ENCODE measurements at places on chromosomes 2 and 18. TPM values are rescaled to one million over a fixed set of nuclear protein-coding genes. Genes with fewer than 3 reads are reported as not detected.

DNA sequence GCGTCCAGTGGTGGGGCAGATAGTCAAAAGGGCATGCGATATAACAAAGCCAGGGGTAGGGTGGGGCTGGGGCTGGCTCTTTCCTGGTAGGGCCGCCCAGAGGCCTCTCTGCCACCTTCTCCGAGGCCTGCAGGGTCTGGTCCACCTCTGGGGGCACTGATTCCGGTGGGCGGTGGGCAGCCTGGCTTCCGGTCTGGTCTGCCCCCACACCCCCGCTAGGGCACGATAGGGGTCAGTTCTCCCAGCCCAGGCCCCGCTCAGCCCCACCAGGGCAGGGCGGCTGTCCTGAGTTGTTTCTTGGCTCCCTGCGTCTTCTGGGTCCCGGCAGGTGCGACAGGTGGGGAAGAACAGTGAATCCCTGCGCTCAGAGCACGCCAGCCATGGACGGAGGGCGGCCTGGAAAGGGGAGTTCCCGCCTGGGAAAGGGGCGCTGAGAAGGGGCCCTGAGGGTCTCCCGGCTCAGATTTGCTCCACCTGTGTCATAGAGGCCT is 707 bp upstream of the ERFE start:
- DNase-seq, result no peak
- H3K4me3 ChIP-seq, result peak overlapping the region; percentile 43
- peaks cover 7% of the 10 kb centered on the region for H3K4me1 ChIP-seq
- H3K27ac ChIP-seq, result no peak overlapping the region
- H3K36me3 ChIP-seq, result no peaks in the 10 kb centered on the region
- H3K27me3 ChIP-seq, result no peaks in the 10 kb centered on the region

DNA sequence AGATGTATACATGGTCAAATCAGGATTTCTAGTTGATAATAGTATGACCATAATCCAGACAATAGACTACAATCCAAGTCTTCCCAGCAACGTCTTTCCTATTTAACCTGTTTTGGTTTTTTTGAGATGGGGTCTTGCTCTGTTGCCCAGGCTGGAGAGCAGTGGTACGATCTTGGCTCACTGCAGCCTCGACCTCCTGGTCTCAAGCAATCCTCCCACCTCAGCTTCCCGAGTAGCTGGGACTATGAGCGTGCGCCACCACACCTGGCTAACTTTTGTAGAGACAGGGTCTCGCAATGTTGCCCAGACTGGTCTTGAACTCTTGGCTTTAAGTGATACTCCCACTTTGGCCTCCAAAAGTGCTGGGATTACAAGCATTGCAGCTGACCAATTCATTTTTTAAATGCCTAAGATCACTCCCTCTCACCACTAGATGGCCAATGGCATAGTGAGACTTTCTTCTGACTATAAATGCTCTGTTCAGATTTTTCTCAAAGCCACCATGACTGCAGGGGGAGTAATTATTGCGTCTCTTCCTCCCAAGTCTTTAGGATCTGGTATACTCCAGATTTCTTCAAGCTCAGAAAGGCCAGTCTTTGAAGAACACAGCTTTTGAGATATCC is 47.6 kb downstream of the HNRNPLL start:
- H3K4me1 ChIP-seq, result no peaks in the 10 kb centered on the region
- H3K4me3 ChIP-seq, result no peak overlapping the region
- no peak for DNase-seq

DNA sequence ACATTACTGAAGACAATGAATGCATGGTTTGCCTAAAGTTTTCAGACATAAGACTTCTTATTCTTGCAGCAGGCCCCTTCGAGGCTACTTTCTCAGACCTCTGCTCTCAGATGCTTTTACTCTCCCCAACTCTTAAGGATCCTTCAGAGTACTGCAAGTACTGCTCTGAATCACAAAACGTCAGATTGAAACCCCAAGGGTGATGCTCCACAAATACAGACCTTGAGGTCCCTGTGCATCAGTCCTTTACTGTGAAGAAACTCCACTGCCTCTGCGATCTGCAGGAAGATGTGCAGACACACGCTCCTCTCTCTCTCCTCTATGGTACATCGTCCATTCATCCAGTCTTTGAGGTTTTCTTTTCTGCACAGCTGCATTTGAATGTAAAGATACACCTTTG is 52.8 kb downstream of the EIF2AK3 start:
- H3K4me1 ChIP-seq, result no peaks in the 10 kb centered on the region
- H3K4me3 ChIP-seq, result no peak overlapping the region
- H3K27ac ChIP-seq, result no peak overlapping the region
- no peak for DNase-seq
- H3K36me3 ChIP-seq, result peaks cover 15% of the 10 kb centered on the region
- H3K27me3 ChIP-seq, result no peaks in the 10 kb centered on the region

- peak overlapping the region; percentile 36 for H3K4me3 ChIP-seq
- H3K27me3 ChIP-seq, result peaks cover 35% of the 10 kb centered on the region
- DNase-seq, result peak; percentile 85
- peaks cover 16% of the 10 kb centered on the region for H3K36me3 ChIP-seq
- H3K27ac ChIP-seq, result peak overlapping the region; percentile 46
- peaks cover 38% of the 10 kb centered on the region for H3K4me1 ChIP-seq
These were observed 42.1 kb downstream of the BMP10 start for GRCh38 chr2:68828887-68829708.

GRCh38 chr2:175579646-175580045 is 398.1 kb upstream of the ATP5MC3 start:
- no peaks in the 10 kb centered on the region for H3K36me3 ChIP-seq
- H3K27ac ChIP-seq, result no peak overlapping the region
- no peaks in the 10 kb centered on the region for H3K4me1 ChIP-seq
- DNase-seq, result no peak

- no peaks in the 10 kb centered on the region for H3K4me1 ChIP-seq
- H3K36me3 ChIP-seq, result no peaks in the 10 kb centered on the region
- H3K27me3 ChIP-seq, result peaks cover 36% of the 10 kb centered on the region
- H3K27ac ChIP-seq, result no peak overlapping the region
- no peak for DNase-seq
These were observed 11.3 kb downstream of the MC5R start for GRCh38 chr18:13835202-13835601.

- H3K27ac ChIP-seq, result no peak overlapping the region
- no peaks in the 10 kb centered on the region for H3K36me3 ChIP-seq
- no peak overlapping the region for H3K4me3 ChIP-seq
- H3K27me3 ChIP-seq, result peaks cover 73% of the 10 kb centered on the region
- DNase-seq, result no peak
These were observed 27.3 kb downstream of the DCDC2C start for GRCh38 chr2:3730646-3731045.

GRCh38 chr2:97739893-97740245 is 26.5 kb downstream of the ZAP70 start:
- DNase-seq, result no peak
- no peaks in the 10 kb centered on the region for H3K4me1 ChIP-seq
- H3K27ac ChIP-seq, result no peak overlapping the region
- no peak overlapping the region for H3K4me3 ChIP-seq
- no peaks in the 10 kb centered on the region for H3K36me3 ChIP-seq

DNA sequence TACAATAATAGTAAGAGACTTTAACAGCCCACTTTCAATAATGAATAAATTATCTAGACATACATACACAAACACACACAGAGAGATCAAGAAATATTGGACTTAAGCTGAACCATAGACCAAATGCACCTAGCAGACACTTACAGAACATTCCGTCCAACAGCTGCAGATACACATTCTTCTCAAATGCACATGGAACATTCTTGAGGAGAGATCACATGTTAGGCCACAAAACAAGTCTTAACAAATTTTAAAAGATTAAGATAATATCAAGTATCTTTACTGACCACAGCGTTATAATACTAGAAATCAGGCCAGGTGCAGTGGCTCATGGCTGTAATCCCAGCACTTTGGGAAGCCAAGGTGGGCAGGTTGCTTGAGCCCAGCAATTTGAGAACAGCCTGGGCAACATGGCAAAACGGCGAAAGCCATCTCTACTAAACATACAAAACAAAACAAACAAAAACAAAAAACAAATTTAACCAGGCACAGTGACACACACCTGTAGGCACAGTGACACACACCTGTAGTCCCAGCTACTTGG is 7.4 kb downstream of the CERKL start:
- no peaks in the 10 kb centered on the region for H3K36me3 ChIP-seq
- no peak overlapping the region for H3K27ac ChIP-seq
- H3K4me1 ChIP-seq, result peaks cover 8% of the 10 kb centered on the region
- no peak overlapping the region for H3K4me3 ChIP-seq
- H3K27me3 ChIP-seq, result no peaks in the 10 kb centered on the region
- DNase-seq, result no peak

DNA sequence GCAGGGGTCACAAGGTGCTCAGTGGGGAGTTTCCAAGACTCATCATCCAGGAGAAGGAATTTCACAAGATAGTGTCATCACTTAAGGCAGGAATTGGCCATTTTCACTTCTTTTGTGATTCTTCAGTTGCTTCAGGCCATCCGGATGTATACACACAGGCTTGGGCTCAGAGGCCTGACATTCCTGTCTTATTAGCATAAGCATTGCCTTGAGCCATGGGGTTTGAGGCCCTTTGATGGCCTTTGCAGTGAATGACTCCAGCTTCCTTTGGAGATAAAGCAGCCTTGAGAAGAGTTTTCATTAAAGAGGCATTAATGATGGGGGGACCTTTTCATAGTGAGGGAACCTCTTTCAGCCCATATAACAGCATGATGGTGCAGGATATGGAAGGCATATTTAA is 366.0 kb upstream of the CNTNAP5 start:
- no peaks in the 10 kb centered on the region for H3K27me3 ChIP-seq
- H3K36me3 ChIP-seq, result no peaks in the 10 kb centered on the region
- DNase-seq, result no peak
- H3K27ac ChIP-seq, result no peak overlapping the region

- no peak for DNase-seq
- no peak overlapping the region for H3K27ac ChIP-seq
- no peak overlapping the region for H3K4me3 ChIP-seq
- H3K36me3 ChIP-seq, result peaks cover 9% of the 10 kb centered on the region
- H3K27me3 ChIP-seq, result peaks cover 49% of the 10 kb centered on the region
- peaks cover under 1% of the 10 kb centered on the region for H3K4me1 ChIP-seq
These were observed 2.3 kb downstream of the INHBB start for GRCh38 chr2:120348134-120348736.

- H3K27ac ChIP-seq, result no peak overlapping the region
- no peak for DNase-seq
- H3K4me3 ChIP-seq, result no peak overlapping the region
- no peaks in the 10 kb centered on the region for H3K36me3 ChIP-seq
- peaks cover 93% of the 10 kb centered on the region for H3K27me3 ChIP-seq
These were observed 155.1 kb upstream of the LMAN1 start for GRCh38 chr18:59514203-59514602.

DNA sequence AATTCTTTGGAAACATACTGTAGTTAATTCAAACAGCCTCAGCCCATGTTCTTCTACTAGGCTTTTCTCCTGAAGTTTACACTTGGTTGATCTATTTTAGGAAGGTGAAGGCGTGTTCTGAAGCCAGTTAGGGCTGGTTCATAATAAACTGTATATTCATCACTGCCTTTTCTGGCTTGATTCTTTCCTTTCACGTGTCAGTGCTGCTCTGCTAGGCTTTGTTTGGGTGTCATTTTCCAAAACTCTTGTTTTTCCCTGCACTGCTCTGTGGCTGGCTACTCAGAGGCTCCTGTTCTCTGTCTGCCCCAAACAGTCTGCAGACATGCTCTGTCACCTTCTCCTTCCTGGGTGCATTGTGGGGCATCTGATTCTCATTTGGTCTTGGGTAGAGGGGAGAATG is 136.1 kb downstream of the PARD3B start:
- H3K4me1 ChIP-seq, result peaks cover 26% of the 10 kb centered on the region
- no peak overlapping the region for H3K27ac ChIP-seq
- DNase-seq, result no peak

GRCh38 chr2:66073172-66073571 is 361.8 kb upstream of the MEIS1 start:
- H3K36me3 ChIP-seq, result no peaks in the 10 kb centered on the region
- H3K4me3 ChIP-seq, result no peak overlapping the region
- peaks cover under 1% of the 10 kb centered on the region for H3K27me3 ChIP-seq
- no peaks in the 10 kb centered on the region for H3K4me1 ChIP-seq

GRCh38 chr2:127410871-127411652 is 7.2 kb upstream of the PROC start:
- peaks cover 48% of the 10 kb centered on the region for H3K4me1 ChIP-seq
- H3K27me3 ChIP-seq, result no peaks in the 10 kb centered on the region
- H3K4me3 ChIP-seq, result no peak overlapping the region
- DNase-seq, result no peak
- H3K36me3 ChIP-seq, result peaks cover 24% of the 10 kb centered on the region

DNA sequence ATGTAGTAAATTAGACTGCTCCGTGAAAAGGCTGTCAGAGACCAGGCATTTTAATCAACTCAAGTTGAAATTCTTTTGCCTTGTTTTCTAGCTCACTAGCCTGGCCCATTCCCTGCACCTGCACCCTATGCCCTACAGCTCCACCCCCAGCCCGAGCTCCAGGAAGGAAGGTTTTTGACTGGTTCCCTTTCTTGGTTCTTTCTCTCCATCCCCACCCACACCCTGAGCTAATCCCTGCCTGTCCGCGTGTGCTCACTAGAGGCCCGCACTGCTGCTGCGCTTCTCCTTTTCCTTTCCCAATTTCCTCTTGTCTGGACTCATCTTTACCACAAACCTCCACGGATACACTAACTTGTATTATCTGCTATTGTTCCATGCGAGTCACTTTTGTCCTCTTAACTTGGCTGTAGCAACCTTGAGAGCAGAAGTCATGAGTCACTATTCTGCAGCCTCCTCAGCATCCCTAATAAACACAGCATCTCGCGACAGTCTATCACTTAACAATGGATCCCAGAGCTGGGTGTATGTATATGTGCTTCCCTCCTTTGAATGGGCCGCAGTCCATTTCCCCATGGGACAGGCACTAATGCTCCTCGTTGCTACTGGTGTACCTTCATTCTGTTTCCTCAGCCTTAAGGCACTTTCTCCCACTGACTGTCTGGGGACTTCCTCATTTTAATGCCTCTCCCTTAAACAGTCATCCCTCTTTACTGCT is 36.5 kb downstream of the COLEC12 start:
- peaks cover 13% of the 10 kb centered on the region for H3K4me1 ChIP-seq
- H3K27ac ChIP-seq, result no peak overlapping the region
- H3K4me3 ChIP-seq, result no peak overlapping the region
- peaks cover 86% of the 10 kb centered on the region for H3K27me3 ChIP-seq
- DNase-seq, result no peak

DNA sequence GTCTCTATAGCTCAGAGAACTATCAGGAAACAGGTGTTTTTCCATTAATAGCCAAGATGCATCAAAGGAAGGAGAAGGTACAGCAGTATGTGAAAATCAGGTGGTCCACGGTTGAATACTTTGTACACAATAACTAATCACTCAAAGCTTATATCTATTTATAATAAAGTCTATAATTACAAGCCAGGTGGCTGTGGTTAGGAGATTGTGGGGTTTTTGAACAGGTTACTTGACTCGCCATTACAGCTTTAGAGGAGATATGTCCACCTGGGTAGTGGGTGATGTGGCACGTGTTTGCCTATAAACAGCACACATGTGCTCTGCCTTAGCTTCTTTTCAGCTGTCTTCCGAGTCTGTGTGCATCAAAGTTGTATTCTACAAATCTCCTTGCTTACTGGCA is 892.2 kb upstream of the ZEB2 start:
- DNase-seq, result no peak
- no peak overlapping the region for H3K27ac ChIP-seq
- no peak overlapping the region for H3K4me3 ChIP-seq
- no peaks in the 10 kb centered on the region for H3K27me3 ChIP-seq
- no peaks in the 10 kb centered on the region for H3K4me1 ChIP-seq

The TMEM182 gene
- total RNA-seq, result 12.1 TPM

The CXCR1 gene
- not detected for total RNA-seq

The SP5 gene
- total RNA-seq, result 0.73 TPM

All from Calu3 (cell line).